ENCODE measurements at places on chromosomes 1 and 21.
A peak's percentile ranks its signal among the peaks of the same experiment; 100 is the strongest.

DNA sequence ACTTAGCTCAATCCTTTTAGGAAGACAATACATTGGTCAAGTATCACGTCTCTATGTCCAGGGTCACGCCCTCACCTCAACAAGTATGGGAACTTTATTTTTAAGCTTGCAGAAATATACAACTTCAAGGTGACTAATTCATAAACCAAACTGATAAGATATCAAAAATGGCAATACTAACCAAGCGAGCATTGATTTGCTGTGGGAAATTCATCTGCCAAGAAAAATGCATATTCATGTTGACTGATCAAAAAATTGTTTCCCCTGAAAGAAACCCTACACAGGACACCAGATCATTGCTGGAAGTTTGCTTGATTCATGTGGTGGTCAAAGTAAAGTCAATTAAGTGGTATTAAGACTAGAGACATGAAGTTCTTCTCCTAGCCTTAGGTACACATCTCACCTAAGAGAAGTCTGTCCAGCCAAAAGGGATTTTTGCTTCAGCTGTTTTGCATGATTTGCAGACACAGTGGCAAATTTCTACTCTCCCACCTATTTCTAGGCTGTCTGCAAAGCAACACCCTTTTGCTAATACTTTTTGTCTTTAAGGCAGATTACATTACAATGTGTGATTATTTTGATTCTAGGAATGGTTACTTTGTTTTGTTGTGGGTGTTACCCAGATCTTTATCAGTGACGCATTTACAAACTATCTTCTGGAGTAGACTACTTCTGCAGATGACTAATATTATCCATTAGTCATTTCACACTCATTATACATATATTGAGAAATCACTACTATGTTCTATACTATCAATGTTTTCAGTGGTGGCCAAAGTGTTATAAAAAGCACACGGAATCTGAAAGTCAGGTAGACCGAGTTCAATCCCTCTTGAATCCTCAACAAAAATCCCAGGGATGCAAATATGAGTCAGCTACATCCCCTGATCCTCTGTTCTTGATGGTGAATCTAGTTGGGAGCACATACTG, 12.4 kb downstream of the SAMSN1 start:
- peak; percentile 65 for DNase-seq

GRCh38 chr1:216616425-216616824, 106.8 kb downstream of the ESRRG start:
- DNase-seq: no peak

DNA sequence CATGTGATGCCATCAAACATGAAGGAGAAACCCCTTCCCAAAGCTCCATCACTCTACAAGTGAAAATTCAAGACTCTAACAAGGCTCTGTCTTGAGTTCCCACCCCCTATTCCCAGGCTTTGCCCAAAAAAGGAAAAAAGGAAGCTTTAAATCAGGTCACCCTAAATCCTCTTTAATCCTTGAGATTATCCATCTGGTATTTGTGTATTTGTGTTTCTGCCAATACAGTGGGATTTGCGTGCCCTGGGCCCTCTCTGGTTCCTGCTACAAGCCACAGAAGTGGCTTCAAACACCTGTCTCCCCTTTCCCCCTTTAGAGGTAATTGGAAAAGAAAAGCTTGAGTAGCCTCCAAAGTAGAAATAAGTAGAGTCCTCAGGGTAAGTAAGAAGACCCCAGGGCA, 120.4 kb downstream of the EDEM3 start:
- DNase-seq: no peak

DNA sequence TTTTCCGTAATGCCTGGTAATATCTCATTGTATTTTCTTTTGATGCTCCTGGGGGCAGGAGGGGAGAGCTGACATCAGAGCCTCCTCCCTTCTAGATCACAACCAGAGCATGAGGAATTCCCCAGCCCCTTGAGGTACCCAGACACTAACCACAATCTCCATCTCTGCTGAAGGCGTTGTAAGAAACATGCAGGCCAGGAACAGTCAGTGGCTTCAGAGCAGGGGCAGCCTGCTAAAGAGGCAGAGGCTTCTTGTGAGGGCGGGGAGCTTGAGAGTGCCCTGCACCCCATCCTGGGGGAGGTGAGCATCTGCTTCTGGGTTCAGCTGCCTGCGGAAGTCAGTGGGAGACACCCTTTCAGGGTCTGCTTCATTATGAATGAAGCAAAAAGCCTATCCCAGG, 19.0 kb downstream of the MAPKAPK2 start:
- DNase-seq: peak; percentile 69

GRCh38 chr1:233523047-233523446, 90.9 kb upstream of the KCNK1 start:
- no peak for DNase-seq

DNA sequence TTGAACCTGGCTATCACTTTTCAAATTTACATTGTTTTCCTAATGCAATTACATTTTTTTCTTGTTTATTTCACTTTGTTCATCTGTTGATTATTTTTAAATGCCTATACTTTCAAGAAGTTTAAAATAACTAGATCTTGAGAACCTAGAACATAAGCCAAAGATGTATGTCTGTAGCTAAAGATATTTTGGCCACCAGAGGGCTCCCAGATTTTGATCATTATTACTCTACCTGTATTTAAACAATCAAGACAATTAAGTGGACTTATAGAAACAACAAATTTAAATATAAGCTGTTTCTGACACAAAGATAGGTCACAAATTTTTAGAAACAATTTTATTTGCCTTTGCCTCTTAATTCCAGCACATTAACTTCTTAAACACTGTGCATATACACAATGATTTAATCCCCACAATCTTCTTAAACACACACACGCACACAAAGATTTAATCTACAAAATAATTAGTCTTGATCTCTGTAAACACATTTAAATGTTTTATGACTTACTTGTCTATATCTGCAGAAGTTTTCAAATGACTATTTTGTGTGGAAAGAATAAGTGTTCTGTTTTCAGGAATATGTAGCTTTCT, 380.0 kb downstream of the DSCAM start:
- DNase-seq: no peak

- peak; percentile 36 for DNase-seq
Measured at GRCh38 chr1:220770245-220770913, 16.3 kb upstream of the MTARC1 start.

DNA sequence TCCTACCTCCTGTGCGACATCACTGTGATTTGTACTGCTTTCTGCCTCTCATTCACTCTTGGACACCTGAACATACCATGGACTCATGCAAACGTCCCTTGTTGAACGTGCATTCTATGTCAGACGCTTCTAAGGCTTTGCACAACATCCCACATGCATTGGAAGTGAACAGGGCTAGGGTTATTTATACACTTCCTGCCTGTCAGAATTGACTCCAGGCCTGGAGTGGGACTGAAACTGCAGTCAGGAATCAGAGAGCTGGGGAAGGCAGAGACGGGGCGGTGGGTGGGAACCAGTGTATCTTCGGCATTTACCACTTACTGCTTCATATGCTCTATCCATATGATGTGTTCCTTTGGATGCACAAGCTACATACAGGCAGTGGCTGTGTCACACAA, 81.4 kb upstream of the GALNT2 start:
- no peak for DNase-seq

DNA sequence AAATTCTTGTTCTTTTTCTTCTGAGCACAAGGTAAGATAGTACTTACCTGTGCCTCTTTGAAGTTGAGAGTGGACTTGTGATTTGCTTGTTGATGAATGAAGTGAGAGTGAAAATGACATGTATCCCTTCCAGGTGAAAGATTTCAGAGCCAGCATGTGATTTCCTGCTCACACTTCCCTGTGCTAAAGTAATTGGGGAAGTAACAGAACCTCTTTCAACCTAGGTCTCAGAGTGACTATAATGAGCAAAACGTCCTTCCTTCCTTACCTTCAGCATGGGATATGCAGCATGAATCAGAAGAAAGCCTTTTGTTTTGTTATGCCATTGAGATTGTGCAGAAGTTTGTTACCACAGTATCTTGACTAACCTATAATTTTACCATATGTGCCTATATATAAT, 24.6 kb downstream of the RAVER2 start:
- no peak for DNase-seq

GRCh38 chr1:29631361-29631760, 395.0 kb downstream of the PTPRU start:
- DNase-seq: no peak

- DNase-seq: no peak
Measured at GRCh38 chr1:151982300-151983005, 11.2 kb downstream of the S100A10 start.

GRCh38 chr1:106232128-106232527, 824.3 kb upstream of the PRMT6 start:
- no peak for DNase-seq

DNA sequence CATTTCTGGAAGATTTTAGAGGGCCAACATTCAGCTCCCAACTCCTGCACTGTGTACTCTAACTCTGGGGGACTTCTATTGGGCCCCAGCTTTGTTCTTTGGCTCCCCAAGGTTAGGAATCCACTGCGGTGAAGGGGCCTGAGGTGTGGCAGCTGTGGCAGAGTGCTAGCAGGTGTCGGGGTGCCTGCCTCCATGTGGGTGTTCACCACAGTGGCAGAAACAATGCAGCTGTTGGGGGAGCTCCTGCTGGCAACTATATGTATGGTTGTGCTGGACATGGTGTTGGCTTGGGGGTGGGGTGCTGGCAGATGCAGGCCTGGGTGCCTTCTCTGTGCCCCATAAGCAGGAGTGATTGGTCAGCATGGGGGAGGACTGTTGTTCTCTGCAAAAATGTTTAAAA, 95.5 kb downstream of the ST6GALNAC3 start:
- DNase-seq: no peak

DNA sequence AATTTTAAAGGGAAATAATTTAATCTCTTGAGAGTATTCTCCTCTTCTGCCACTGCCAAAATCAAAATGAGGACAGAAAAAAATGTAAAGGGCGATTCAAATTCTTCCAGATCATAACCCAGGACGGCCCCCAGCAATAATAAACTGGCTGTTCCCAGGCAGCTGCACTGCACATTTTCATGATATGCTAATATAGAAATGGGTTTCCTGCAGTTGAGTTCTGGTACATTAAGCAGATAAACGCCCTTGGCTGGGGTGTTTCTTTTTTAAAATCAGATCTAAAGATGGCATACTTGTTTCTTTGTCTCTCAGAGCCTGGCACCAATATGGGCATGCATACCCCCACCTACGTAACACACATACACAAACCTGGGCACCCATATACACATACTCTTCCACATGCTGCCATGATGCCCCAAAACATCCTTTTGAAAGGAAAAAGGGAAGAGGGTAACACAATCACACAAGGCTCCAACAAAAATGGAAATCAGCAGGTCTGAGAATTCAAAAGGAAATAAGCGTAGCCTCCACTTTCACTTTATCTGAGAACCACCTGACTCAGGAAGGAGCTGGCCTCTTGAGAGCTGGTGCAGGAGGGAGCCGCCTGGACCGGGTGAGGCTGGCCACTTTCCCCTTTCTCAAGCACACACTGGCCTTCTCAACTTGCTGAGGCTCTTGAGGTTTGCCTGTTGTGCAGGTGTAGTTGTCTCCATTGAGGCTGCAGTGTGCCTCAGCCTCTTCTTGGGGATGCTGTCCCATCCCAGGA, 653.4 kb downstream of the KIF26B start:
- no peak for DNase-seq

GRCh38 chr1:94095744-94096469, 25.0 kb downstream of the ABCA4 start:
- DNase-seq: no peak

DNA sequence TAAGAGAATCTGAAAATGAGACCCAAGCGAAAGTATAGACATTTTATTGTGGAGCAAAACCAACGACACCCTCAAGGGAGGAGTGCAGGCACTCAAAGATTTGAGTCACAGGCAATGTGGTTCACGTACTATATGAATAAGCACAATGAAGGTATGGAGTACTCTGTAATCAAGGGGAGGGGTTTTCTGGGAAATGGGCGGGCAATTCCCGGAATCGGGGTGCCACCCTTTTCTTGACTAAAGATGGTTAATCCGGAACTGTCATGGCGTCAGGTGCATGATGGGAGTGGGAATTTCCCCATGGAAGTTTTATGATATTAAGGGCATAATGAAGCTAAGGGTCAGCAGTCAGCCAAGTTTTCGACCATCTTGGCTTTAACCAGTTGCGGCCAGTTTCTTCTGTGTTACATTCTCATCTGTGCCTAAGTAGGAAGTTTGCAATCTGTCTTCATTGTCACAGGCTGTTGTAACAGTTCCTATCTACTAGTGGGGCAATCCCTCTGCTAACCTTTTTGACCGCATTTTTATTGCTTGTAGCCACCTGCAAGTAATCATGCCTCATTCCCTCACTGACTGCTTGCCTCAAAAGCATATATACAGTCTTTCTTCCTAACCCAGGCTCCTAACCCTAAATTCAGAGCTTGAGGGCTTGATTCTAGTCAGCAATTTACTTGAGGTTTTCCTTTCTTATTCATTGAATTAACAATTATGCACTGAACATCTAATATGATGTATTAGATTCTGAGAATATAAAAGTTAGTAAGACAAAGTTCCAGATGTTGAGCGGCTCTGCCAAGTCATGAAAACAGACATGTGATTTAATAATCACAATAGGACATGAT, 775 bp upstream of the AIM2 start:
- DNase-seq: peak; percentile 97

GRCh38 chr1:24167008-24167407, 20.1 kb downstream of the IFNLR1 start:
- DNase-seq: no peak

- DNase-seq: no peak
Measured at GRCh38 chr1:37156646-37157045, 122.3 kb upstream of the GRIK3 start.

DNA sequence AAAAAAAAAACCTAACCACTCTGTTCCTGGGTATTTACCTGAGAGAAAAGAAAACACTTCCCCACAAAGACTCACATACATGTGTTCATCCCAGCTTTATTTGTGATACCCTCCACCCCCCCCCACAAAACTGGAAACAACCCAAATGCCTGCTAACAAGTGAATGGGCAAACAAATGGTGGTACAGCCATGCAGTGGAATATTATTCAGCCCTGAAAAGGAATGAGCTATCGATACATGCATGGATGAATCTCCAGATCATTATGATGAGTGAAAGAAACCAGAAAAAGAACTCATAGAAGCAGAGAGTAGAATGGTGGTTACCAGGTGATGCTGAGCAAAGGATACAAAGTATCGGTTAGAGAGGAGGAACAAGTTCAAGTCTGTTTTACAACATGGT, 38.0 kb upstream of the UTS2 start:
- no peak for DNase-seq

GRCh38 chr1:94284476-94284875, 47.1 kb upstream of the ARHGAP29 start:
- no peak for DNase-seq

GRCh38 chr1:67211589-67212563, 45.6 kb downstream of the IL23R start:
- DNase-seq: peak; percentile 63

- DNase-seq: no peak
Measured at GRCh38 chr1:154425172-154425571, 20.0 kb downstream of the IL6R start.

DNA sequence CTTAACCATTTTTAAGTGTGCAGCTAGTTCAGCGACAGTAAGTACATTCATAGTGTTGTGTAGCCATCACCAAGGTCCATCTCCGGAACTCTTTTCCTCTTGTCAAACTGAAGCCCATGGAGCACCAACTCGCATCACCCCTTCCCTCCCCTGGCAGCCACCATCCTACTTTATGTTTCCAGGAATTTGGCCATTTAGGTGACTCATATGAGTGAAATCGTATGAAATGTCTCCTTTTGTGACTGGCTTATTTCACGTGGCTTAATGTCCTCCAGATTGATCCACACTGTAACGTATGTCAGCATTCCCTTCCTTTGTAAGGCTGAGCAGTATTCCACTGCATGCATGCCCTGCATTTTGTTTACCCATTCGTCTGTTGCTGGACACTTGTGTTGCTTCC, 2.5 kb downstream of the COL6A2 start:
- DNase-seq: no peak
